Activated naive CD4-positive, alpha-beta T cell treated with anti-CD3 and anti-CD28 coated beads, Interleukin-2, amount 10 ng/mL, durations not matched to agents 5 hours and 36 hours (primary cell): ENCODE measurements at places on chromosomes 2 and 18. TPM values are rescaled to one million over a fixed set of nuclear protein-coding genes. Genes with fewer than 3 reads are reported as not detected.

Gene TUBA3D
- total RNA-seq: not detected

Gene FAM161A
- 3.2 TPM for total RNA-seq

Gene GCKR
- not detected for total RNA-seq

Gene SKOR2
- not detected for total RNA-seq

Gene DNER
- not detected for total RNA-seq

Gene DNAH6
- total RNA-seq: 0.12 TPM

Gene SGO2
- 33.0 TPM for total RNA-seq

Gene SMYD1
- not detected for total RNA-seq

Gene ARHGAP25
- total RNA-seq: 79.6 TPM

Gene LYPD6
- total RNA-seq: not detected

Gene RAB6C
- total RNA-seq: not detected

Gene SKA1
- 27.6 TPM for total RNA-seq

Gene MROH2A
- total RNA-seq: not detected

Gene OR6B2
- not detected for total RNA-seq

Gene PREB
- total RNA-seq: 62.1 TPM

Gene IL37
- 0.50 TPM for total RNA-seq

Gene FSHR
- not detected for total RNA-seq

Gene DIS3L2
- 37.8 TPM for total RNA-seq

Gene TRIM43
- total RNA-seq: not detected

Gene TEX44
- not detected for total RNA-seq

Gene ANKRD62
- total RNA-seq: not detected

Gene PLEKHB2
- total RNA-seq: 58.4 TPM

Gene C2orf72
- 0.35 TPM for total RNA-seq

Gene REG3A
- not detected for total RNA-seq

Gene CRYBA2
- not detected for total RNA-seq

Gene PER2
- 14.1 TPM for total RNA-seq

Gene TWSG1
- total RNA-seq: 7.0 TPM

Gene ALLC
- total RNA-seq: not detected

Gene CNRIP1
- not detected for total RNA-seq

Gene NT5C1B
- not detected for total RNA-seq

Gene SDC1
- 0.15 TPM for total RNA-seq

Gene SF3B1
- 339 TPM for total RNA-seq

Gene MC5R
- total RNA-seq: not detected

Gene TOGARAM2
- 4.0 TPM for total RNA-seq

Gene TLX2
- total RNA-seq: 0.63 TPM

Gene ACVR1
- total RNA-seq: 36.2 TPM

Gene CRYGD
- total RNA-seq: not detected

Gene IL36G
- total RNA-seq: not detected

Gene RGPD4
- not detected for total RNA-seq

Gene ST6GAL2
- not detected for total RNA-seq

Gene ACOXL
- total RNA-seq: not detected

Gene AMER3
- not detected for total RNA-seq

Gene RBM44
- 0.72 TPM for total RNA-seq

Gene GPR45
- total RNA-seq: not detected

Gene EPB41L3
- 4.7 TPM for total RNA-seq

Gene SH3BP4
- total RNA-seq: 0.05 TPM

Gene FTCDNL1
- total RNA-seq: 2.4 TPM

Gene CD226
- total RNA-seq: 65.4 TPM

Gene SLC9A4
- total RNA-seq: 0.10 TPM

Gene SERPINB12
- not detected for total RNA-seq

Gene TMEM200C
- total RNA-seq: not detected

Gene CYB5A
- total RNA-seq: 25.4 TPM

Gene FAHD2A
- 34.4 TPM for total RNA-seq
